ENCODE measurements at places on chromosomes 2 and 18.

DNA sequence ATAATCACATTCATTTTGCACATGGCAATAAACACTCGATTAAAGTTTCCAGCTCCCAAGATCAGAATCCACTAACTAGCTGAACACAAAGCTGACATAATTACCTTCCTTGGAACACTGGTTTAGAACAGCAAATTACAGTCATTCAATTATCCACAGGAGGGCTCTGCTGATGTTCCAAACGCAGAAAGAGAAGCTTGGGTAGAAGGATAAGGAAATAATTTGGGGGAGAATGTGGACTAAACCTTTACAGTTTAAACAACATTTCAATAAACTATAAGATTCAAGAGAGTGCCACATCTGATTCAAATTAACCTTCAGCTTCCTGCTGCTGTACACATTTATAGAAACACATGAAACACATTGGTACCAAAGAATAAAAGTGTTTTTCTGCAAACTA lies 67.8 kb upstream of the ARL4C start:
- no peak for DNase-seq

DNA sequence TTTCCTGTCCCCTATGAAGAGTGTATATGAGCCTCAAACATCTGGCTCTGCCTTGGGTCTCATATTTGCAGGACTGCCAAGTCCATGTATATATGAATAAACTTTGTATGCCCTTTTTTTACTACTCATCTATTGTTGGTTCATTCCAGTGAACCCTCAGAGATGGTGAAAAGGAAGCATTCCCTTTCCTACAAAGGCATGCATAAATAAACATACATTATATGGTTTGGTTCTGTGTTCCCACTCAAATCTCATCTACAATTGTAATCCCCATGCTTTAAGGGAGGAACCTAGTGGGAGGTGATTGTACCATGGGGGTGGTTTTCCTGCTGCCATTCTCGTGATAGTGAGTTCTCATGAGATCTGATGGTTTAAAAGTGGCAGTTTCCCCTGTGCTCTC lies 534.2 kb downstream of the SPAG16 start:
- DNase-seq, result no peak

GRCh38 chr2:173762221-173762620 lies 203.0 kb downstream of the SP3 start:
- no peak for DNase-seq

GRCh38 chr2:108074946-108075345 lies 88.6 kb downstream of the SLC5A7 start:
- no peak for DNase-seq
